ENCODE measurements at places on chromosomes 3 and 15. TPM values are rescaled to one million over a fixed set of nuclear protein-coding genes. Genes with fewer than 3 reads are reported as not detected.

CPN2 gene
- total RNA-seq: not detected

- H3K36me3 ChIP-seq: peaks cover 4% of the 10 kb centered on the region
- H3K4me3 ChIP-seq: no peak overlapping the region
- H3K4me1 ChIP-seq: peaks cover 23% of the 10 kb centered on the region
- DNase-seq: no peak
- no peaks in the 10 kb centered on the region for H3K27me3 ChIP-seq
These were observed 3.8 kb upstream of the TMEM44 start for GRCh38 chr3:194637066-194637465.

- H3K4me3 ChIP-seq: no peak overlapping the region
- no peaks in the 10 kb centered on the region for H3K27me3 ChIP-seq
- no peaks in the 10 kb centered on the region for H3K36me3 ChIP-seq
- H3K27ac ChIP-seq: no peak overlapping the region
- DNase-seq: peak; percentile 44
- H3K4me1 ChIP-seq: peaks cover 11% of the 10 kb centered on the region
These were observed 93.8 kb upstream of the PDZRN3 start for GRCh38 chr3:73718326-73719110.

DNA sequence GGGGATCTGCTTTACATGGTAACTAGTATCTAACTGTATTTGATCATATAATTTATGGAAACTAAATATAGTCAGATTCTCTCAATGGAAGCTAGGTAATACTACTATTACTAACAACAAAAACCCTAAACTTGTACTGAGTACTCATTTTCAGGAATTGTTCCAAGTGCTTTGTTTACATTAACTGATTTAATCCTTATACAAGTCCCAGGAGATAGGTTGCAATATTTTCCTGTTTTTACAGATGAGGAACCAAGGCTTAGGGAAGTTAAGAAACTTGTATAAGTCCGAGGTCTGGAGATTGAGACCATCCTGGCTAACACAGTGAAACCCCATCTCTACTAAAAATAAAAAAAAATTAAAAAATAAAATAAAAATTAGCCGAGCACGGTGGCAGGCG is 7.5 kb upstream of the MTHFS start:
- H3K27me3 ChIP-seq: no peaks in the 10 kb centered on the region
- peaks cover 2% of the 10 kb centered on the region for H3K36me3 ChIP-seq
- H3K4me1 ChIP-seq: no peaks in the 10 kb centered on the region

DNA sequence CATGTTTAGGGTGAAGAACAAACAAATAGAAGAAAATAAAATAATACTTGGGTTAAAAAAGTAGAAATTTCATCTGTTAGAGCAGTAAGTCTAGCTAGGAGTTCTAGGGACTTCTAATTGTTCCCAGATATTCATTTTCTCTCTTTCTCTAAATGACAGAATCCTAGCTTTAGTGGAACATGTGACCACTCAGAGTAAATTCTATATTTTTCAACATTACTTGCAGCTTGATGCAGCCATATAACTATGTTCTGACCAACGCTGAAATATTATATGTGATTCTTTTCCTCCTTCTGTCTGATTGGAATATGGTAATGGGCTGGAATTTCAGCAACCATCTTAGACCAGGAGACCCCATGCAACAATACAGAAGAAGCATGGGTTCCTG is 8.1 kb downstream of the PTX3 start:
- no peak overlapping the region for H3K27ac ChIP-seq
- no peaks in the 10 kb centered on the region for H3K27me3 ChIP-seq
- H3K4me1 ChIP-seq: no peaks in the 10 kb centered on the region
- peaks cover 4% of the 10 kb centered on the region for H3K36me3 ChIP-seq
- DNase-seq: no peak

- peaks cover 33% of the 10 kb centered on the region for H3K36me3 ChIP-seq
- H3K27me3 ChIP-seq: no peaks in the 10 kb centered on the region
- no peak overlapping the region for H3K27ac ChIP-seq
- DNase-seq: no peak
- H3K4me1 ChIP-seq: no peaks in the 10 kb centered on the region
These were observed 59.4 kb downstream of the PLOD2 start for GRCh38 chr3:146101538-146101937.

- no peak for DNase-seq
- no peaks in the 10 kb centered on the region for H3K36me3 ChIP-seq
- H3K4me1 ChIP-seq: peaks cover 12% of the 10 kb centered on the region
- peak overlapping the region; percentile 53 for H3K4me3 ChIP-seq
- H3K27me3 ChIP-seq: peaks cover 22% of the 10 kb centered on the region
- H3K27ac ChIP-seq: no peak overlapping the region
These were observed 472 bp downstream of the BSN start for GRCh38 chr3:49554633-49555265.

DNA sequence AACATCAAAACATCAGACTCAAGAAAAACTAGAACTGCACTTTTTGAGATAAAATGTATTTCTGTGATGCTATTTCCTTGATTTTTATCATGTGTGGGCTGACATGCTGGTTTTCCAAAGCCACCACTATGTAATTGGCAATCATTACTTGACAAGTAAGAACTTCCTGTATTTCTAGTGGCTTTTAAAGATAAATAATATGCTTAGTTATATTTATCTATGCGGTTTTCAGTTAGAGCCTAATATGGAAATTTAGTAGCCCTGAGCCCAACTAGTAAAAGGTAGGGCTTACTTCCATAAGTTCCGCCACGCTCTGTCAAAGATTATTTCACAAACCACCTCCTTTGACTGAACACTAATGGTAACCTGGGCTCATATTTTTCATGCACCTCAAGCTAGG is 91.6 kb downstream of the PPARG start:
- no peak overlapping the region for H3K27ac ChIP-seq
- H3K27me3 ChIP-seq: no peaks in the 10 kb centered on the region
- no peaks in the 10 kb centered on the region for H3K4me1 ChIP-seq
- DNase-seq: peak; percentile 59

VEPH1 gene
- total RNA-seq: 9.3 TPM

DNA sequence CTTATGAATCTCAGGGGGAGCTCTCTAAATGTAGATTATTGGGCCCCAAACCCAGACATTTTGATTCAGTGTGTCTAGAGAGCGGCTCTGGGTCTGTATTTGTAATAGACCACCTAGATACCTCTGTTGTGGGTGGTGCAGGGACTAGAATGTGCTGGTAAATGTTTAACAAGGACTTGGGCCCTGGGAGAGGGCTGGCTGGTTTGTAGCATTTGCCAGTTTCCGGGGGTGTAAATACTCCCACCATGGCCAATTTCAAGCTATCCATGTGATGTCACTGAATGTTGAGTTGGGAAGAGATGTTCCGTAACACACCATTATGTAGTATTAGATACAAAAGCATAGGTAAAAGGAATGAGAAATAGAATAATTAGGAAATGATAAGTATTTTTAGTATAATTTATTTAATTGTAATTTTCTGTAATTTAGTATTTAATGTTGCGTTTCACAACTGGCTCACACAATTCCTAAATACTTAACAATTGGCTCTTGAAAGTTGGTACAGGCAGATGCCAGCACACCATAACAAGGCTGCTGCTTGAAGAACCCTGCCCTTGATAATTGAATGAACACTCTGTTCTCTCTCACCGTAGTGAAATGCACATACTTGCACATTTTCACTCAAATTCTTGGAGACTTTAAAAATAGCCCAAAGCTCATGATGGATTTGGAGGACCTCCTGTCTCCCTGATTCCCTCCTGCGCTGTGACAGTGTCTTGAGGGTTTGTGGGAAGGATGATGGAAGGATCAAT is 359.2 kb upstream of the PROK2 start:
- peaks cover 4% of the 10 kb centered on the region for H3K27me3 ChIP-seq
- peaks cover 15% of the 10 kb centered on the region for H3K4me1 ChIP-seq
- no peaks in the 10 kb centered on the region for H3K36me3 ChIP-seq
- no peak overlapping the region for H3K4me3 ChIP-seq
- no peak overlapping the region for H3K27ac ChIP-seq

GRCh38 chr15:96028620-96029019 is 301.9 kb upstream of the NR2F2 start:
- no peak overlapping the region for H3K27ac ChIP-seq
- H3K36me3 ChIP-seq: no peaks in the 10 kb centered on the region
- H3K4me1 ChIP-seq: no peaks in the 10 kb centered on the region

KNL1 gene
- total RNA-seq: 3.3 TPM

FES gene
- 7.2 TPM for total RNA-seq

DNA sequence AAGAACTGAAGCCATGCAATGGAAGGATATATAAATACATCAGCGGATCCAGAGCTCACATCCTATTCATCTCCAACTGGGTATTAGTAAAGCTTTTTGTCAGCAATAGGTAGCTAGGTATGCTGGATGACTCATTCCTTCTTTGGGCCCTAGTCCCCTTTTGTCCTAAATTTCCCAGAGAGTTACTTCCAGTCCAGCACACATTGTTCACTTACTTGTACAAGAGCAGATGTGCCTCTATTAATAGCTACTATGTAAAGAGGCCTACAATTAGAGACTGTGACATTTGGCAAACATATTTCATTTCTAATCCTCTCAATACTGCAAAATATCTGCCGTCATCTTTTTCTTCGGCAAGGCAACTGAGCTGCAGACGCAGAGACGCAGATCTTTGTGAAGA is 1.7 kb upstream of the SLC4A7 start:
- no peaks in the 10 kb centered on the region for H3K27me3 ChIP-seq
- H3K4me1 ChIP-seq: no peaks in the 10 kb centered on the region
- no peak overlapping the region for H3K4me3 ChIP-seq
- H3K27ac ChIP-seq: no peak overlapping the region

GRCh38 chr15:57356636-57357035 is 19.7 kb upstream of the CGNL1 start:
- H3K4me3 ChIP-seq: no peak overlapping the region
- no peaks in the 10 kb centered on the region for H3K36me3 ChIP-seq
- H3K27ac ChIP-seq: peak overlapping the region; percentile 31
- H3K27me3 ChIP-seq: no peaks in the 10 kb centered on the region

DNA sequence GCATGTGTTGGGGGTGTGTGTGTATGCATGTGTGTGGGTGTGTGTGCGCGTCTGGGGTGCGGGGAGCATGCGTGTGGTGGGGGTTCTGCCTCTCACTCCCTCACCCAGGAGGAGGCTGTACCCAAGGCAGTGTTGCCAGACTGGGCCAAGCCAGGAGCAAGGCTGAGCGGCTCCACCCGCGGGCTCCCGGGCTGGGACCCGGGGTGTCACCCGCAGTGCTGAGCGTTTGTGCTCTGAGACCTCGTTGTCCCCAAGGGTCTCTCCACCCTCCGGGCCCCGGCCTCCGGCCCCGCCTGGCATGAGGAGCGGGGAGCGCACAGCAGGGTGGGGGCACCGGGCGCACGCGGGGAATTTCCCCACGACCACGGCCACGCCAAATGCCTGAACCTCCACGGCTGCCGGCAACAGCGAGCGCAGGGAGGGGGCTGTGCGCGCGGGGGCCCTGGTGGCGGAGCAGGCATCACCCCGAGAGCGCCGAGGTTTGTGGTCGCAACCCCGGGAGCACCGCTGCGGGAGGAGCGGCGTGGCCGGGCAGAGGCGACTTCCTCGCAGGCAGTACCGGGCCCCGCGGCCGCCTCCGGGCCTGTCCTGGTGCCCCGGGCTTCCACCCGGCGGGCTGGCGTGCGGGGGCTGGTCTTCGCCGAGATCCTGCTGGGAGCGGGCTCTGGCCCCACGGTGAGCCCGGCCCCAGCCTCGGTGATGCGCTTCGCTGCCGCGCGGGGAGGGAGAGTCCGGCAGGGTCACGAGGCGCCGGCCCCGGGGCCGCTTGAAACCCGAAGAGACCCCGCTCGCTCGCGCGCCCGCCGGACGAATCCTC is 7.4 kb upstream of the OCA2 start:
- peak overlapping the region; percentile 71 for H3K4me3 ChIP-seq
- H3K27me3 ChIP-seq: no peaks in the 10 kb centered on the region
- no peak for DNase-seq
- H3K36me3 ChIP-seq: peaks cover 3% of the 10 kb centered on the region

GRCh38 chr3:194257151-194257621 is 93.9 kb downstream of the CPN2 start:
- DNase-seq: no peak
- no peaks in the 10 kb centered on the region for H3K4me1 ChIP-seq
- no peak overlapping the region for H3K4me3 ChIP-seq
- H3K27ac ChIP-seq: no peak overlapping the region
- H3K36me3 ChIP-seq: no peaks in the 10 kb centered on the region
- peaks cover 18% of the 10 kb centered on the region for H3K27me3 ChIP-seq

DNA sequence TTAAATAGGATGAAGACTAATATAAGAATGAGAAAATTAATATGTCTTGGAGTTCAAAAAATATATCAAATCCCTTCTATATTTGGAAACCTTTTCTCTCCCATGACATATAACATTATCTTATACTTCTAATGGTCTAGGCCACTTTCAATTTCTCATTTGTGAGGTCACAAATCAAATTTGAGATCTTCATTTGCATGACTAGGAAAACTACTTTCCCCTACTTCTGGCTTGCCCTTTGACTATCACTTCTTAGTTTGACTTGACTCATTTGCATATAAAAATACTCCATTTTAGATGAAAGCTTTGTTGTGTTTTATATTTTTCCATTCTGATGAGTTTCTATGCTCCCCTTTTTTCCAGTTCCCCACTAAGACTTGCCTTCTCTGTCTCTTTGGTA is 598.6 kb upstream of the TBL1XR1 start:
- H3K36me3 ChIP-seq: no peaks in the 10 kb centered on the region
- DNase-seq: no peak
- H3K27ac ChIP-seq: no peak overlapping the region
- H3K4me1 ChIP-seq: peaks cover 8% of the 10 kb centered on the region
- no peaks in the 10 kb centered on the region for H3K27me3 ChIP-seq
- H3K4me3 ChIP-seq: no peak overlapping the region

DNA sequence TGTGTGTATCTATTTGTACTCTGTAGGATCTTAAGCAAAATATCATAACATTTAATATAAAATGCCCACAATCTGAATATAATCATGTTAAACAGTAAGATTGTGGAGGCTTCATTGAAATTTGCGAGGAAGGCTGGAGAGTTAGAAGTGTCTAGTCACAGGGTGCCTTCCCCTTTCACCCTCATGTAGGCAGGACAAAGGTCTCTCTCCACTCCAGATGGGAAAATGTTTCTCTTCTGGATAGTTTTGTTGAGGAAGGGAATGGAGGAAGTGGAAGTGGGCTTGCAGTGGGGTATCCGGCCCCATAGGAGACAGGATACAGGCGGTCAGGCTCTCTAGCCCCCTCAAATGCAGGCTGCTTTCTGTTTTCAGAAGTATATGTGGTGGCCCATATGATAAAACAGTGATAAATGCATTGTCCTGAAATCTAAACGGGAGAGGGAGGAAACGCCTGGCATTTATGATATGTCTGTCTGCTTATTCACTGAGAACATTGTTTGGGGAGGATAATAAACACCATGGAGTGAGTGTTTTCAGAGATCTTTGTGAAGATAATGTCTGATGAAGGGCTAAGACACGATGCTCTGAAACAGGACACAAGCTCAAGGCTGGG is 13.3 kb upstream of the MYZAP start:
- no peak for DNase-seq
- H3K36me3 ChIP-seq: no peaks in the 10 kb centered on the region
- H3K4me3 ChIP-seq: no peak overlapping the region
- H3K4me1 ChIP-seq: no peaks in the 10 kb centered on the region
- H3K27ac ChIP-seq: no peak overlapping the region
- peaks cover 20% of the 10 kb centered on the region for H3K27me3 ChIP-seq

KLF15 gene
- 0.29 TPM for total RNA-seq

LRRC3B gene
- total RNA-seq: 1.6 TPM

GRCh38 chr3:50490424-50490823 is 13.0 kb downstream of the CACNA2D2 start:
- DNase-seq: no peak
- H3K4me1 ChIP-seq: peaks cover 9% of the 10 kb centered on the region
- H3K4me3 ChIP-seq: no peak overlapping the region
- H3K36me3 ChIP-seq: no peaks in the 10 kb centered on the region
- H3K27me3 ChIP-seq: peaks cover 2% of the 10 kb centered on the region

SGO1 gene
- total RNA-seq: 1.9 TPM

MED12L gene
- 5.0 TPM for total RNA-seq

DIS3L gene
- 8.1 TPM for total RNA-seq

P3H2 gene
- 46.9 TPM for total RNA-seq

PPCDC gene
- total RNA-seq: 7.5 TPM

GRCh38 chr3:8282541-8283165 is 219.0 kb upstream of the LMCD1 start:
- H3K4me3 ChIP-seq: no peak overlapping the region
- DNase-seq: no peak
- no peaks in the 10 kb centered on the region for H3K36me3 ChIP-seq

Data from astrocyte (in vitro differentiated cells and primary cell).